ENCODE measurements at places on chromosomes 3 and 15. TPM values are rescaled to one million over a fixed set of nuclear protein-coding genes. Genes with fewer than 3 reads are reported as not detected.

- DNase-seq: no peak
Observed at GRCh38 chr15:41730543-41730942, 43.7 kb upstream of the MAPKBP1 start.

- no peak for DNase-seq
Observed at GRCh38 chr3:102532901-102533300, 98.1 kb downstream of the ZPLD1 start.

Gene ACTRT3
- polyA plus RNA-seq: 2.9 TPM

GRCh38 chr3:55569033-55569599, 82.0 kb upstream of the WNT5A start:
- DNase-seq: no peak

Gene FAM174B
- 0.44 TPM for polyA plus RNA-seq

- DNase-seq: no peak
Observed at GRCh38 chr3:101992863-101993262, 143.5 kb downstream of the NFKBIZ start.

DNA sequence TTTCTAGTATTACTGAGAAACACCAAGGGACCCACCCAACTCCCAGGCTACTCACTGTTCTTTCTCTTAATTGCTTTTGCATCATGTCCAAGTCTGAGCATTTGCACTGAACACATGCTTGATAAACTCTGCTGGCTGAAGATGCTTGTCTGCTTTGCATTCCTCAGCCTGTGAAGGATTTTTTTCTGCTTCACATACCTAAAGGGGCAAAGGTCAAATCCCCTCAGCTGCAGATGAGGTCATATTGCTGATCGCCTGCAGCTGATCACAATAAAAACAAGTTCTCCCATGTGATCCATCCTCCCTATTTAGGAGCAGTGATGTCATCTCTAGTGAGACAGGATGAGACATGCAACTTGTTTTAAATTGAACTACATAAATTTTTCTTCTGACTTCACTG, 84.6 kb upstream of the DCBLD2 start:
- DNase-seq: peak; percentile 84

- DNase-seq: no peak
Observed at GRCh38 chr15:90650956-90651689, 66.0 kb upstream of the BLM start.

Gene ECE2
- not detected for polyA plus RNA-seq

GRCh38 chr3:14335774-14336748, 66.3 kb upstream of the SLC6A6 start:
- DNase-seq: no peak

- DNase-seq: no peak
Observed at GRCh38 chr3:48543271-48543866, 13.2 kb downstream of the PFKFB4 start.

- DNase-seq: no peak
Observed at GRCh38 chr15:83533410-83533962, 86.3 kb downstream of the SH3GL3 start.

DNA sequence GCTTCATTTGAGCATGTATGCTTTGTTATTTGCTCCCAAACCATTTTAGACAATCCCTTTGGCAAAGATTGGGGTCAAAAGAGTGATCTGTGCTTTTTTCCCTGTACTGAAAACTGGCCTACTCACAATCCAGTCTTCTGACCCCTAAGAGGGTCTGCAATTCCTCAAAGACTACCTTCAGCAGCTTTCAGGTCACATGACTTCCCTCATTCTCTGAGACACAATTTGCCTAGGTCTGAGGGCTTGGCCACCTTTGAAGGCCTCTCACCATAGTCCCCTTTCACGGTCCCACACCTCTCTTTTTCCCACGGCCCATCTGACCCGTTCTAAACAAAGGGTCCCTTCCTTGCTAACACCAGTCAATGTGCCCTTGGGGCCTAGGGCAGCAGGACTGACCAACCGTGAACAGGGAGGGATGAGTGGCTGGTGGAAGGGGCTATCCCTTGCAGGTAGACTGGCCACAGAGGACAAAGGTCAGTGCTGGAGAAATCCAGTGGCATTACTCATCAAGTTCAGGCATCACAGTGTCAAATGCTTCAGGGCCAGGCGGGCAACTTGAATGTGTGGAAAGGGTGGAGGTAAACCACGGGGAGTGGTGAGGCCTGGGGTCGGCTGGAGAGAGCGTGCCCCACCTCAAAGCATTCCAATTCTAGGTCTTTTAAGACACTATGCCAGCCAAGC, 10.8 kb downstream of the RASL12 start:
- no peak for DNase-seq

- no peak for DNase-seq
Observed at GRCh38 chr3:106401666-106402490, 533.1 kb upstream of the CBLB start.

Gene COL8A1
- 102 TPM for polyA plus RNA-seq

- DNase-seq: no peak
Observed at GRCh38 chr15:90044191-90044590, 43.1 kb downstream of the ZNF710 start.

DNA sequence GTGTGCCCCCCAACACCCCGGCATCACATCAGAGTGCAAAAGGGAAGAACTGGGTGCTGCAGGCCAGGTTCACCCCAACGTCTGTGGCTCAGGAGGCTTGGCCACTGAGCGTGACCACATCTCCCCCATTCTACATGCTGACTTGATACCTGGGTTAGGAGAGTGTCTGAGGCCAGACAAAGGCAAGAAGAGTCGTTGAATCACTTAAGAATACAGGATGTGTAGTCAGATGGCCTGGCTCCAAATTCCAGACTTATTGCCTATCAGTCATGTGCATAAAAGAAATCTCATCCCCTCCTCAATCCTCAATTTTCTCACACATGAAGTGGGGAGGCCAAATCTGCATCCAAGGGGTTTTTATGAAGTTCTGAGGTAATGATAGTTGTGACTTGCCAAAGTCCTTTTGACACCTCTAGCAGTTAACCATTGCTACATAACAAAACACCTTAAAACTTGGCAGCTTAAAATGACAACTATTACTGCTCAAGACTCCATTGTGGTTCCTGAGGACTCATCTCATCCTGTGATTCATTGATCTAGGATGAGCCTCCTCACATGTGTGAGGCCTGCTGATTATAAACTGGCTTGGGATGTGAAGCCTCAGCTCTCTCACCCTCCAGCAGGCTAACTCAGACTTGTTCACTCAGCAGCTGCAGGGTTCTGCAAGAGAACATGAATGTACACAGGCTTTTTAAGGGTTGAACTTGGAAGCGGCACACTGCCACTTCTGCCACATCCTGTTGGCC, 138.8 kb upstream of the TLE3 start:
- peak; percentile 89 for DNase-seq

- no peak for DNase-seq
Observed at GRCh38 chr3:52176951-52177700, 20.8 kb upstream of the ALAS1 start.

GRCh38 chr3:16482770-16483531, 30.5 kb downstream of the RFTN1 start:
- DNase-seq: no peak

- no peak for DNase-seq
Observed at GRCh38 chr3:42300013-42300412, 34.0 kb upstream of the CCK start.

DNA sequence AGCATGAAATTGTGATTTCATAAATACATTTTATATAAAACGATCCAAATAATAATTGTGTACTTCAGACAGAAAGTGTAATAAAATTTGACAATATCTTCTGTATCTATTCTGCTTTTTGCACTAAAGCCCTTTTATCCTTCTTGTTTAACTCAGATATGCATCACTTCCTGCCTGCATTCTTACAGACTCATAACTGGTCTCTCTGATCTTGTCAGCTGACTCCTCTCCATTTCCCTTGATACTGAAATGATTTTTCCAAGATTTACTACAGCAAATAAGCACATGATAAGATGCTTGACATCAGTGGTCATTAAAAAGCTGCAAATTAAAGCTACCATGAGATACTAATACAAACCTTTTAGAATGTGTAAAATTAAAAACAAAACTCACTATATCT, 25.3 kb upstream of the SI start:
- DNase-seq: no peak

GRCh38 chr3:184277366-184277765, 1.5 kb downstream of the ECE2 start:
- no peak for DNase-seq

Gene GOLGA8R
- polyA plus RNA-seq: 0.20 TPM

DNA sequence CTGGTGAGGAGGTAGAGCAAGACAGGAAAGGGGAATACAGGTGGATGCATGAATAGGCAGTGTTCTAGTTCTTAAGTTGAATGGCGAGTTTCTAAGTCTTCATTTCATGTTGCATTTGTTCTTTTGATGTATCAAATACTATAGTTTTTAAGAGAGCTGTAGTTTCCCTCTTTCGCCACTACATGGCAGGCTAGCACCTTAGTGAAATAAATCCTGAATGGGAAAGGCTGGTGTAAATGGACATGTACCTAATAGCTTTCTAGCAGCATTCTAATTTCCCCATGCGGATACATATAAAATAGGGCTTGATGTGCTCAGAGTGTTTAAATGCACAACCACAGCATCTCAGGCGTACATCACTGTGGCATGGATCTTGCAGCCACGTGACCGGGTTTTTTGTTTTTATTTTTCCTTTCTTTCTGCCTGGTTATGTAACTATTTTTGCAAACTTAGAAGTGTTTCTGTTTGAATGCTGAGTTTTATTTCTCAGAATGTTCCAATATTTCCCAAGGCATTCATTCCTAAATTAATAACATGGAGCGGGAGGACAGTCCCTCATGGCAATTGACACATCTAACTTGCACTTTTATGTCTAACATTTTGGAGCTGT, 23.5 kb upstream of the CLN6 start:
- no peak for DNase-seq

- no peak for DNase-seq
Observed at GRCh38 chr3:191217301-191217700, 18.3 kb downstream of the OSTN start.

Gene LAMB2
- 127 TPM for polyA plus RNA-seq

DNA sequence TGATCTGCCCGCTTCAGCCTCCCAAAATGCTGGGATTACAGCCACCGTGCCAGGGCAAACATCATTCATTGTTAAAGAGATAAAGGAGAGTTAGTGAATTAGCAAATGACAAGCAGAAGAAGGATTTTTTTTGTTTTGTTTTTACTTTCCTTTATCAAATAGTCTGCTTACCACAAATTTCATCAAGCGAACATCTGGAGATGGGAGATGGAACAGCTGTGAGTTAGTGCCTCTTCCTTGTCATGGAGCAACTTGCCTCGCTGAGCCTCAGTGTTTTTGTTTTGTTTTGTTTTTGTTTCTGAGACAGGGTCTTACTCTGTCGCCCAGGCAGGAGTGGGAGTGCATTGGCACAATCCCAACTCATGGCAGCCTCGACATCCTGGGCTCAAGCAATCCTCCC, 15.9 kb downstream of the ZNF860 start:
- DNase-seq: no peak

Gene P3H2
- 80.7 TPM for polyA plus RNA-seq

Gene KLHL6
- polyA plus RNA-seq: 0.12 TPM

DNA sequence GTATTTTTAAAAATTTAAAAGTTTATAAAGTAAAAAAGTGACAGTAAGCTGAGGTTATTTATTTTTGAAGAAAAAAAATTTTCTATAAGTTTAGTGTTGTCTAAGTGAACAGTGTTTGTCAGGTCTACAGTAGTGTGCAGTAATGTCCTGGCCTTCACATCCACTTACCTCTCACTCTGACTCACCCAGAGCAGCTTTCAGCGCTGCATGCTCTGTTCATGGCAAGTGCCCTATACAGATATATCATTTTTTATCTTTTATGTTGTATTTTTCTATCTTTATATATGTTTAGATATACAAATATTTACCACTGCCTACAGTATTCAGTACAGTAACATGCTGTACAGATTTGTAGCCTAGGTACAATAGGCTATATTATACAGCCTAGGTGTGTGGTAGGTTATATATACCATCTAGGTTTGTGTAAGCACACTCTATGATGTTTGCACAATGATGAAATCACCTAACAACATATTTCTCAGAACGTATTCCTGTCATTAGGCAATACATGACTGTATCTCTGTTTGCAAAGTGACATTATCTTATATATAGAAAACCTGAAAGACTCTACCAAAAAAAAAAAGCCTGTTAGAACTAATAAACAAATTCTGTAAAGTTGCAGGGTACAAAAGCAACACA, 75.9 kb upstream of the TMC3 start:
- no peak for DNase-seq
